Activated CD8-positive, alpha-beta memory T cell treated with anti-CD3 and anti-CD28 coated beads for 48 hours (primary cell): ENCODE measurements at places on chromosomes 1 and 21.

- DNase-seq: no peak
These were observed 155.1 kb upstream of the NRIP1 start for GRCh38 chr21:15219894-15220293.

DNA sequence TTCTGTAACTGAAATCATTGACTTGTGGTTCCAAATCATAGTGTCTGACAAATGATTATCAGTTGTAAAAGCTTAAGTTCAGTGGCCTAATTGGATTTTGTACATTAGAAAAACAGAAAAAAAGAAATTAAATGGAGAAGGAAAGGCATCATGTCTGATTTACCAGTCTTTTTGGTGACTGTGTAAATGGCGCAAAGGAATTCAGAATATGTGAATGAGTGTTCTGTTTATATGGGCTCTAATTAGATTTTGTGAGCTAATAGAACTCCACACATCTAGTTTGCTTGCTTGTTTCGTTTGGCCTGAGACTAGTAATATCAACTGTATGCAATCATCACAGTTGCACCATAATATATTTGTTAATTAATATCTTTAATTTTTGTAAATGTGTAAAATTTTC is 151.7 kb downstream of the PLA2G4A start:
- DNase-seq: no peak

- no peak for DNase-seq
These were observed 11.6 kb upstream of the NPHP4 start for GRCh38 chr1:6003568-6004411.

- DNase-seq: no peak
These were observed 6.1 kb downstream of the PRXL2B start for GRCh38 chr1:2592672-2593071.

DNA sequence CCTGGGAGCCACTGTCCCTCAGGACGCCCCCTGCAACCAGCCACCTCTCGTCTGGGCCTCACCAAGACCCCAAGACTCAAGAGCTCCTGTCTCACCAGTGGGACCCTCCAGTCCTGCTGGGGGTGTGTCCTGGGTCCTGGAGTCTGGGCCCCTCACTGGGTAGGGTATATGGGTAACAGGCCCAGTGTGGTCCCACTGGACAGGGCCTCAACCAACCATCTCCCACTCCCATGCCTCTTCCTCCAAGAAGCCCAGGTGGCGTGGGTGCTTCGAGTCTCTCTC is 725 bp upstream of the VWA1 start:
- DNase-seq: no peak

GRCh38 chr1:88983791-88984559 is 8.5 kb downstream of the KYAT3 start:
- DNase-seq: no peak

DNA sequence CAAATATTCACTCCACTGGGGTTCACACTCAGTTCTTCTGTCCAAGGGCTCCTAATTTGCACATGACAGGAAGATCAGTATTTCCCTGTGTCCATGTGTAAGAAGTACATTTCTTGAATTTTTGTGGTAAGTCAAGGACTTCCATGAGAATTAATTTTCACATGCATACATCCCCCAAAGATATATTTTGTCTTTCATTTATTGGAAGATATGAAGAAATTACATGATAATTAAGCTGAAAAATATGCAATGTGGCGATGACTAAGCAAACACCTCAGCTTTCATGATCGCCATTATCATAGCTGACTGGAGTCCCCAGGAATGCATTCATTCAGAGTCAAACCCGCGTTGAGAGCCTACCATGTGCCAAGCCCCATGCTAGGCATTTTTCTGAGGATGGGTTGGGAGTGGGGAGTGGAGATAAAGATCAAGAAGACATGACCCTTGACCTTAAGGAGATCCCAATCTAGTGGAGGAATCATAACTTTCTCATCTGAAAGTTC is 104.6 kb upstream of the F3 start:
- DNase-seq: no peak
